ENCODE measurements at places on chromosomes 6 and 20.

GRCh38 chr20:42193119-42193518 lies 574.9 kb upstream of the CHD6 start:
- DNase-seq: no peak

DNA sequence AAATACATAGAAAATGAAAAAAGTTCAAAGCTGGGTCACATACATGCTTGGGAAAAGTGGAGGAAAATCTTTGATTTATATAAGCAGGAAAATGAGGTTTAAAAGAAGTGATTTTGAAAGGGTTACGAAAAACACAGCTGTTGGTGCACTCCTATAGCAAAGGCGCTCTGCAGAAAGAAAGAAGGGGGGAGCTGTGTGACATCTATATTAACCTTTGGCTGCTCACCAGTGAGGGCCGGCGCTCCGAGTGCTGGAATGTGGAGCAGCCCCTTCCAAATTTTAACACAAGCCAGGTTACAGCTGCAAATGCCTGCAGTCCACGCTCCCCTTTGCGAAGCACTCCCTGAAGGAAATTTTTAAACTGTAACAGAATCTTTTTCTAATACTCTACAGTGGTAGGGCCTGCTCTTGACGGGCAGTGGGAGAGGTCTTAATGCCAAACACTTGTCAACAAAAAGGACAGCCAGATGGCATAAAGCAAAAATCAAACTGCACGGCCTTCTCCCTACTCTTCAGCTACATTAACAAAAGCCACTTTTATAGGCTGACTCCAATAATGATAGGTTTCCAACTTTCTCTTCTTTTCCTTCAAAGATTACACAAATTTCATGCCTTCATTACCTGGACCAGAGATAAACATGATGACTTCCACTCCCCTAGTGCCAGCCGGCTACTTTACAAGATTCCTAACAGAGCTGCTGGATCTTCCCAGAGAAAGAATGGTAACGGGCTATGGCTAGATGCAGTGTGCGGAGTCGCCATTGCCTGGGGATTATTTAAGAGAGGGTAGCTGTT lies 4.8 kb downstream of the BMP7 start:
- peak; percentile 37 for DNase-seq

DNA sequence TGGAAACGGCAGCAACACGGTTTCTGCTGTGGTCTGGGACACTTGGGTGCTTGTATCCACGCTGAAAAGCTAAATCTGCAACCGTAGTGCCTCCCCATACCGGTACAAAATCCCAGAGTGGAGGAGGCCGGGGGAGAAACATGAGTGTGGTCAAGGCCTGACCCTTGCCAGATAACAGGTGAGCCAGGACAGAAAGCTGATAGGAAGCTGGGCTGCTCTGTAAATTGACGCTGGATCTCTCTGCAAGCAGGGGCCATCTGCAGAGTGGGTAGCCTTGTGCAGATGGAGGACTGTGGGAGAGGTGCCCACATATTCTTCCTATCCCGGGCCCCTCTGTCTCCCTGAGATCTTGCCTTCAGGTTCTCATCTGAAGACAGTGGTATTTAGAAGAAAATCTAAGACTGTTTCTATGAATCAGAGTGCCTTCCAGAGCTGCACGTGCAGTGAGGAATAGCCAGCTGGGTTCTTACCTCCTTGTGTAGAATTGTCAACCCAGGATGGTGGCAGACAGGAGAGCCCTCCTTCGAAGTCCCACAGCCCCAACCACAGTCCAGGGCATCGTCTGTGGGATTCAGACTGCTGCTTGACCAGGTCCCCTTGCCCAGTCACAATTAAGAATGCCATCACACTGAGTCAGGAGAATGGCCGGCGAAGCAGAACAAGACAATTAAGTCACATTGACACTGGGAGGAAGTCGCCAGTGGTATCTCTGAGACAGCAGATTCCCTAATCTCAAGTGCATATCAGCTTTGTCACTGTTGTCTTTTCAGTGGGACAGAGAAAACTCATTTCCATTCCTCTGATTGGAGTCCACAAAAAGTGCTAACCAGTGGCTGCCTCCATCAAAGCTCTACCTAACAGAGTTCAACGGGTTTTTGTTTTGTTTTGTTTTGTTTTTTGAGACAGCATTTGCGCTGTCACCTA lies 100.0 kb upstream of the RIPOR2 start:
- DNase-seq: peak; percentile 90

GRCh38 chr20:19462491-19462890 lies 250.0 kb downstream of the SLC24A3 start:
- DNase-seq: no peak

DNA sequence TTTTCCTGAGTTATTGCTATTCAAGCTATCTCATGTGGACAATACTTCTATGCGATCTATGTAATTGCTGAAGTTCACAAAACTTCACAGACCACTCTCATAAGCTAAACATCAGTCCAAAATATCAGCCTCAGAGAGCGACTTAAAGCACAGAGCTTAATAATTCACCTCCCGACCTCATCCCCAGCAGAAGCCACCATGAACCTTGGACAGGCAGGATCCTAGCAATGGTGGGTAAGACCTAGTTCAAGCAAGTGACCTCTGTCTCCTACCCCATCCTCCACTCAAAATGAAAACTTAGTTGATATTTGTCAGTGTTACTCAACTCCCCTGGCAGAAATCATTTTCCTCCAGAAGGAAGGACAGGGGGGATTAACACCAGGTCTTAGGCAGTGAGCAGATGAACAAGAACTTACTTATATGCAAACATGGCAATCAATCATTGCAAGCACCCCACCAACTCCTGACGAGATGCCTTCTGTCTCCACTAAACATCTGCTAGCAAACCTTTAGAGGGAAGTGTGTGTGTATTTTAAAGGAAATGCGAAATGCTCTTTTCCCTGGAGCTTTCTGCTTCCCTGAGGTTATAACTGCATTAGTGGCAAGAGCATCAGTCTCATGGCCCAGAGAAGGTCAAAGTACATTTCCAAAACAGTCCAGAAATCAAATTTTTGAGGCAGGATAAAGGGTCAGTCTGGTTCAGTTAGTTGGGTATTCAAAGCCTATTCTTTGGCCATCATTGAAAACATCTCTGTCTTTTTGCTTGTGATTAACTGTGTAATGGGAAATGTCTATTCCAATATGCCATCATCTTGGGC lies 90.0 kb downstream of the SLC22A23 start:
- DNase-seq: no peak

DNA sequence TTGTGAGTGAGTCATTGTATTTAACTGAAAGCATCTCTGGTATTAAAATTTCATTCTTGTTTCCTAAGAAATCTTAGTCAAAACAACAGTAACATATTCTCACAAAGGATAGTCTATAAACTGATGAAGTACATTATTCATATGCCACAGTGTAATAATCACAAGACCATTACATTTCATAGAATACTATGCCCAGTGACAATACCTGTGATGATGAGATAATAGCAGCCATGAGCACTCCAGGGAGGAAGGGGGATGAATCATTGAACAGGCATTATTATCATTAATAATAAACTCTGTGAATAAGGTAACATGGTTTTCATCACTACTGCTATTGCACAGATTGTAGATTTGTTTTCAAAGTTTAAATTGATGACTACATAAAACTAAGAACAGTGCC lies 667.9 kb downstream of the EPM2A start:
- DNase-seq: no peak
